Fibroblast of skin of left biceps (primary cell): ENCODE measurements at places on chromosomes 6 and 20.

GRCh38 chr20:49697071-49697470 is 16.6 kb downstream of the B4GALT5 start:
- DNase-seq, result no peak

- peak; percentile 50 for DNase-seq
Observed at GRCh38 chr6:112037783-112038216, 16.1 kb upstream of the CCN6 start.

DNA sequence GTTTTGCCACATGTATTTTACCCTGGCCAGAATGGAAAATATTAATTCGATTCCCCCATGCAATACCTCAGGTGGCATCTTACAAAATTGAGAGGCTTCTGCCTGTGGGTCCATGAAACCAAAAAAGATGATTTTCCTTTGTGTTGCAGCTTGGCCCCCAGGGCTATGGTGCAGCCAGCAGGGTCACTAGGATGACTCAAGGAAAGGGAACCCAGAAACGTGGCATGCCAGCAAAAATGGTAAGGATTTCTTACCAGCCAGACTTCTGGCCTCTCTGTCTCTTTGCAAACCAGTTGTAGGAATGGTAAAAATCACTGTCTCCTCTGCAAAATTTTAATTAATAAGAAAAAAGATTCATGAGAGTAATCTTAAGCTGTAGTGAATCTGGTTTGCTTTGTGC is 11.6 kb upstream of the TAAR9 start:
- no peak for DNase-seq

GRCh38 chr6:117550618-117551242 is 51.6 kb downstream of the GOPC start:
- DNase-seq, result no peak

GRCh38 chr6:100289285-100289684 is 175.4 kb downstream of the SIM1 start:
- DNase-seq, result no peak

- no peak for DNase-seq
Observed at GRCh38 chr6:23635150-23635549, 490.9 kb upstream of the NRSN1 start.

DNA sequence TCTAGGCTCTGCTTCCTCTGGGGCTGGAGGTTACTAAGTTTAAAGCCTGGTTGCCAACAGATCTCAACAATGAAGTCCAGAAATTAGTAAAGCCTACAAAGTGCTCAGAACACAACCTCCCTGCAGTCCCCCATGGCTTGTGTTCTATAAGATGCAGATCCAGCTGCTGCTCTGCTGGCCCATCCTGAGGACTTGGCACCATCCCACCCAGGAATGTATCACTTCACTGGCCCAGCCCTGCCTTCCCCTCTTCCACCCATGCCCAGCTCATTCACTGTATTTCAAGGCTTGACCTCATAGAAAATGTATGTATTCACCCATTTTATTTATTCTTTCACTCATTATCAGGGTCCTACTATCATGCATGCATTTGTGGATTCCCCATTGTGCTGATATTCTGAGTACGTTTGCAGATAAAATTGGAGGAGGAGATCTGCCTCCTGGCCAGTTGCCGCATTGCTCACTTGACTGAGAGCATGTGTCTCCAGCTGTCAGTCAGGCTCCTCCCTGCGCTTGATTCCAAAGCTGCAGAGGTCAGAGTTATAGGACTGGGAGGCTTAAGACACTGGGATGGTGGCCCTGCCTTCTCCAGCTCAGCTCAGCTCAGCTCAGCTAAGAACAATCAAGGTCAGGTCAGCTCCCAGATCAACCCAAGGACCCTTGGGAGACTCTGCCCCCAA is 104.8 kb downstream of the MAFB start:
- no peak for DNase-seq

DNA sequence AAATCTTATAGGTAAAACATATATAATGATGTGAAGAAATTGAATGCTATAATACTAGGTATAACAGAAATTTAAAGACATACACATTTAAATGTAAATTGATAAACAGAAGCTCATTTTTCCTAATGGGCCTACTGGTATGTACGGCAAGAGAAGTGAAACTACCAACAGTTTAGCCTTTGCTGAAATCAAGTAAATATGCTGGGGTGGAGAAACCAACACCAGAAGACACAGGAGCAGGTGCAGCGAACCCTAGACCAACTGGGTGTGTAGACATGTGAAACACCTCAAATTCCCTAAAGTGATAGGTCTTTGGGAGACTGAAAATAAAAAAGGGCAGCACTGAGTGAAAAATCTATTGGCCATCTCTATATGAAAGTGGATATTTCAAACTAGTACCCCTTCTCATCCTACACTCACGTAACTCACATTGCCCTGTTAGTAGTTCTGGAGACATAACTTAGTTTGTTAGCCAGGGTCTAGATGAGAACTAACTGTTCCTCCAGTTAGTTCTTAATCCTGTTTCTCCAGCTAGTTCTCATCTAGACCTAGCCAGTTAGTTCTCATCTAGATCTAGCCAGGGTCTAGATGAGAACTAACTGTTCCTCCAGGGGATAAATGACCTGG is 53.1 kb downstream of the SLC35D3 start:
- DNase-seq, result no peak

- DNase-seq, result no peak
Observed at GRCh38 chr6:141562186-141562811, 570.4 kb upstream of the GJE1 start.

DNA sequence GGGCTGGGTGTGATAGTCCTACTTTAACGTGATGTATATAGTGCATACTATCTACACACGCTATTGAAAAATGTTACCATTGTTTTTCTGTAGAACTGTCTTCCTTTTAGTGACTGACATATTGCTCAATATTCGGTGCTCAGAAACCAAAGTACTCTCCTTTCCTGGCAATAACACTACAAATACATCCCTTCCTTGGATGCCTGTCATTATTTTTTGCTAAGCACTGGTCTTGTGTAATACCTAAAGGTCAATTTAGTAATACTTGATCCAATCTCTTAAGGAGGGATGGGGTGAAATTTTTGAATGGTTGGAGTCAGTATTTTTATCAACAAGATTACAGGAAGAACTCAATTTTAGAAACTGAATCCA is 23.9 kb downstream of the CNR1 start:
- no peak for DNase-seq

DNA sequence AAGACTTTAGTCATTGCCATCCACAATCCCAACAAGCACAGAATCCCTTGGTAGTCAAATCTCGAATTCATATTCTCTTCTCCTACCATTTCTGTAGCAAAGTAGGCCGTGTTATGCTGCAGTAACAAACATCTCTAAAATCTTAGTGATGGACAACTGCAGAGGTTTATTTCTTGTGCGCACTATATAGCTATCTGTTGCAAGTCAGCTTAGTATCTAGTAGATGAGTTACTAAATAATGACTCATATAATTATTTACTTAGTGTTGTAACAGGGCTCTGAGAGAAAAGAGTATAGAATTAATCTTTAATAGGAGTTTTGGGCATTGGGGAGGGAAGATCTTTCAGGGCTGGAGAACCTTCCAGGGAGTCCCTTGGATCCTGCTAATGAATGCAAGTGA is 73.3 kb downstream of the CAP2 start:
- no peak for DNase-seq

GRCh38 chr6:130964289-130964688 is 98.8 kb downstream of the EPB41L2 start:
- DNase-seq, result no peak

- DNase-seq, result no peak
Observed at GRCh38 chr6:93684339-93684738, 265.0 kb upstream of the EPHA7 start.

- no peak for DNase-seq
Observed at GRCh38 chr6:109166673-109167072, 71.4 kb downstream of the CEP57L1 start.

DNA sequence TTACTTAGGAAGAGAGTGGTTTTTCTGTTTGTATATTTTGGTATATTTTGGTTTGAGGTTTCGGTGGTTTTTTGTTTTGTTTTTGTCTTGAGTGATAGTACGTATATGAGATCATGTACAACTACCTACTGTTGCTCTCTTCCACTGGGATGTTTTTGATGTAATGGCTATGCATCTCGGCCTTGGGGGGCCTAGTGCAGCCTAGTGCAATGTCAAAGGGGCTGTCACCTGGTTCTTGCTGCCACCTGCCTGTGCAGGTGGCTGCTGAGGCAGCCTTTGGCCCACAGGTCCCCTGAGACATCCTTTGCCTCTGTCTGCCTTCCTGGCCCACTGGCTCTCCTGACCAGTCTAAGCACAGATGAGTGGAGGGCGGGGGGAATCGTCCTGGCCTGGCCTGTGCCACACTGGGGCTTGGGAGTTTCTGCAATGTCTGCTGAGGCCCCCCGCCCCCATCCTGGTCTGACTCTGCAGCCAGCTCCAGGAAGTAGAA is 546.6 kb downstream of the CD83 start:
- no peak for DNase-seq

DNA sequence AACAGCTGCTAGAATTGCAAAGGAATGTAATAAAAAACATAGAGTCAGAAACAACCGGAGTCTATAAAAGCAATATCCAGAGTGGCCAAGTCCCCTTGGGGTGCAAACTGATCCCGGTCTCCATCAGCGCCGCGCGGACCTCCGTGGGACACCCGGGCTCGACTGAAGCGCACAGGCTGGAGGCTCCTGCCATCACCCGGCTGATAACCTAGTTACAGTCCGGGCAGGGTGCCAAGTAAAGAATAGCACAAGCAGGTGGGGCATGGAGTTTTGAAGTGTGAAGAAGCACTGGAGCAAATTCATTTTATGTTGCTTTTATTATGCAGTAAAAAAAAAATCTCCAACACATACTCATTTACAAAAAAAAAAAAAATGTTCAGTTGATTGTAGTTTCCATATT is 205.1 kb upstream of the GMDS start:
- no peak for DNase-seq

GRCh38 chr20:23091721-23092383 is 5.7 kb upstream of the CD93 start:
- no peak for DNase-seq

GRCh38 chr20:58627212-58628072 is 23.6 kb upstream of the STX16 start:
- no peak for DNase-seq

DNA sequence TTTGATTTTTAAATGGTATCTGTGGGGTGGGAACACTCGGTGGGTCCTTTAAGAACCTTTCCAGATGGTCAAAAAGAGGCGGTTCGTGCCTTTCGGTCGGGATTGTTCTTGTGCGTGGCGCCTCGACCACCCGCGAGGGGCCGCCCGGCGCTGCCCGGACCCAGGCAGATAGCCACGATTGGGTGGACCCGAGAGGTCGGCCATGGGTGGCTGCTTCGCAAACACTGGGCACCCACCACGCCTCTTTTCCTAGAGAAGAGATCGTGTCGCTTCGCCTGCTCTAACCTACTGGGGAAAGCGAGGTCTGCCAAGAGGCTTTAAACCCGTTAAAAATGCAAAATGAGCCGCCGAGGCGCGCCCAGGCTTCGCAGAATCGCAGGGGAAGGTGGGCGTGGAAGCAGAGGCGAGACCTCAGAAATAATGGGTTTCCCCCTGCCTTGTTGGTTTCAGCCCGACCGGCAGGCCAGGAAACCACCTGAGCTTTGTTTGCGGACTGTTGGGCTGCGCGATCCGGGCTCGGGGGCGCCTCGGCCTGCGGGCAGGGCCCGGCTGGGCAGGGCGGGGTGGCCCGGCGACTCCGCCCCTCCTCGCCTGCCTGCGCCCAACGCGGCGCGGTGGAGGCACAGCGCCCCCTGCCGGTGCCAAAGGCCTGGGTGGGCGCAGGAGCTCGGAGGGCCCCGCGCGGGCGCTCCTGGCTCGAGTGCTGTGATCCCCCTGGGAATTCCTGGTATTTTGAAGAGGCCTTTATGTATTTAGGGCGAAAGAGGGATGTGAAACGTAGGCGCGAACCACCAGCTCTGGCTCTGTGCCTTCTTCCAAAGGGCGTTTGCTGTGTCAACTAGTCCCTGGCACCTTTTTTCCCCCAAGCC is 1.6 kb downstream of the MARCKS start:
- peak; percentile 85 for DNase-seq

DNA sequence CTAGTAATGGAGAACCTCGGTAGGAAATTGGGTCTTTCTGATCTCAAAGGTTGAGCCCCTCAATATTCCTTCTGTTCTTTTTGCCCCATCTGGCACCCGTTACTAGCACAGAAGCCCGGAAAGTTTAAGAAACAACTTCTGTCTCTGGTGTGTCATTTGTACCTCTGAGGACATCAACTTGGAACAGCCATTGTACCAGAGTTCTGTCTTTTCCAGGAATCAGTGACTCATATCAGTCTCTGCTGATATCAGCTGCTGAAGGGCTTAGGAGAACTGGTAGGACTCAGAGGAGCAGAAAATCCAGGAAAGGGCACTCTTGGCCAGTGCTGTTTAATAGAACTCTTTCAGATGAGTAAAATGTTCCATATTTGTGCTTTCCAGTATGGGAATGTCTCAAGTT is 78.3 kb upstream of the CHD6 start:
- no peak for DNase-seq

- DNase-seq, result no peak
Observed at GRCh38 chr6:111714416-111715270, 109.0 kb upstream of the TRAF3IP2 start.
